OCI-M1 (cell line): ENCODE measurements at places on chromosomes 13 and 19.

DNA sequence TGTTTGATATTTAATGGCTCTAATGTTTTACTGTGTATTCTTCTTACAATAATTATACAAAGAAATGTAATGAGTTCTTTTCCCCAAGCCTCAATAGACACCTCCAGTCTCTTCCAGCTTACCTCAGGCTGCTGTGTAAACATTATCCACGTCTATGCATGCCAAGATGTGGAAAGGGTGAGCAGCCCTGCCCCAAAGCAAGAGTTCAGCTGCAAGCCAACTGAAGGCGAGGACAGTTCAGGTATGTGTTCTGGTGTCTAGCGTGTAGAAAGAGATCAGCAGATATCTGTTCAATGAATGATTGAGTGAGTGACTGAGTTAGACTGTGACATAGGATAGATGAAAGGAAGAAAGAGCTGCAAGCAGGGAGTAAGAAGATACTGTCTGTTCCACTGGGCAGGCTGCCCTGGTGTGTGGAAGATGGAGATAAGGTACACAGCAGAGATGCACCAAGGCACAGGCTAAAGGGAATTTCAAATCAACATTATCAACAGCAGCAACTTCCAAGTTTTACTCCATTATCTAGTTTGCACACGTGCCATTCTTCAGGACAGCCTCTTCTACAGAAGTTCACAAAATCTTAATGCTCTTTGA, 66.0 kb downstream of the LATS2 start:
- DNase-seq = peak; percentile 48

DNA sequence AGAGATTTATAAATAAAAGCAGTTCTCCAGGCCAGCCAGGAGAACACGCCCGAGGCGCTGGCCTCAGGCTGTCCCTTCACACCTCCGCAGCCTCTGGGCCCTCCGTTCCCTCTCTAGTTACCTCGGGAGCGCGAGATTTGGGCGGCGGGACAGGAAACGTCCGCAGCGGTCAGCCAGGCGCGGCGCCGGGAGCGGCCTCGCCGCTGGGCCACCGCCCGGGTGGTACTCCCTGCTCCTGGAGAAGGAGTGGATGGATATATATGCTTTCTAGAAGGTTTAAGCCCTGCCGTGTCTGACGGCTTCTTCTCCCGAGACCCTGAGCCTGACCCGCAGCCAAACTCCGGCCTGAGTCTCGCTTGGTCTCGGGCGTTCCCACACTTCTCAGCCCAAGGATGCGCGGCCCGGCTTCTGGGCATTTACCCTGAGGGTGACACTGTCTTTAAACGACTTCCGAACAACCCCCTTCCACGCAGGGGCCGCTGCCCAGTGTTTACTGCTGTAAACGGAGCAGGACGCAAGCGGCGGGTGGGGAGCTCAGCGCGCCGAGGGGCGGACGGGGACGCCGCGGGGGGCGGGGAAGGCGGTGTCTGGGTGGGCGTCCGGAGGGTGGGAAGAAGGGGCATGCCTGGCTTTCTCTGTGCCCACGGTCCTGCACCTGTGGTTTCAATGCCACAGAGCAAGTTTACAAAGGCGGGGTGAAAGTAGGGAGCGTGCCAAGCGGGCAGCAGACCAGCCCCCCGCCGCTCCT, 2.0 kb upstream of the ZIC2 start:
- DNase-seq = no peak

DNA sequence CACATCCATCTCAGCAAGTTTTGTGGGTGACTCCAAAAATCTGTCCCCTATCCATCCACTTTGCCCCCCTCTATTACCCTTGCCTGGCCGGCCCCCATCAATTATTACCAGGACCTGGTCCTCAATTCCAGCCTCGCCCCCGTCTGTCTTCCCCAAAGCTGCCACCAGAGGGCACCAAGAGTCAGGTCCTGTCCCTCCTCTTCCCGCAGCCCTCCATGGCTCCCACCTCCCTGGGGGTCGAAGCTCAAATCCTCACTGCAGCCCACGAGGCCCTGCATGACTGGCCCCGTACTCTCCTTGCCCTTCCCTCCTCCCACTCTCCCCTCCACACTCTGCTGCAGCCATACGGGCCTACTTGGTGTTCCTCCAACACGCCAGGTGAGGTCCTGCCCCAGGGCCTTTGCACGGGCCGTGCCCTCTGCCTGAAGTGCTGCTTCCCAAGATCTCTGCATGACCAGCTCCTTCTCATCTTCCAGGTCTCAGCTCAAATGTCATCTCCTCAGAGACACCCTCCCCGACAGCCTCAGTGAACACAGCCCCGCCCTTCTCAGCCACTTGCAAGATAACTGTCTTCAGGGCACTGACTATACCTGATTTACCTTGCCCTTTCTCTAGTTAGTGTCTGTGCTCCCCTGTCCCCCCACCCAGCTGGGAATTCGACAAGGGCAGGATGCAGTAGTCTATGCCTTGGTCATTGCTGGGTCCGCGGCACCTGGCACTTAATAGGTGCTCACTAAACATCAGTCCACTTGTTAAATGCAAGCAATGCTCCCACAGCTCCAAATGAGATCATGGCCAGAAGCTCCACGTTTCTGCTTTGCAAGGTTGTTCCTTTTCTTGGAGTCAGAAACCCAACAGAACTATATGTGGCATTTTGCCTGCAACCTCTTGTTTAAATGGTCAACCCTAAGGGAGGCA, 16.8 kb upstream of the SEMA6B start:
- peak; percentile 86 for DNase-seq

- DNase-seq = no peak
Observed at GRCh38 chr13:110835721-110836604, 78.9 kb downstream of the ANKRD10 start.

DNA sequence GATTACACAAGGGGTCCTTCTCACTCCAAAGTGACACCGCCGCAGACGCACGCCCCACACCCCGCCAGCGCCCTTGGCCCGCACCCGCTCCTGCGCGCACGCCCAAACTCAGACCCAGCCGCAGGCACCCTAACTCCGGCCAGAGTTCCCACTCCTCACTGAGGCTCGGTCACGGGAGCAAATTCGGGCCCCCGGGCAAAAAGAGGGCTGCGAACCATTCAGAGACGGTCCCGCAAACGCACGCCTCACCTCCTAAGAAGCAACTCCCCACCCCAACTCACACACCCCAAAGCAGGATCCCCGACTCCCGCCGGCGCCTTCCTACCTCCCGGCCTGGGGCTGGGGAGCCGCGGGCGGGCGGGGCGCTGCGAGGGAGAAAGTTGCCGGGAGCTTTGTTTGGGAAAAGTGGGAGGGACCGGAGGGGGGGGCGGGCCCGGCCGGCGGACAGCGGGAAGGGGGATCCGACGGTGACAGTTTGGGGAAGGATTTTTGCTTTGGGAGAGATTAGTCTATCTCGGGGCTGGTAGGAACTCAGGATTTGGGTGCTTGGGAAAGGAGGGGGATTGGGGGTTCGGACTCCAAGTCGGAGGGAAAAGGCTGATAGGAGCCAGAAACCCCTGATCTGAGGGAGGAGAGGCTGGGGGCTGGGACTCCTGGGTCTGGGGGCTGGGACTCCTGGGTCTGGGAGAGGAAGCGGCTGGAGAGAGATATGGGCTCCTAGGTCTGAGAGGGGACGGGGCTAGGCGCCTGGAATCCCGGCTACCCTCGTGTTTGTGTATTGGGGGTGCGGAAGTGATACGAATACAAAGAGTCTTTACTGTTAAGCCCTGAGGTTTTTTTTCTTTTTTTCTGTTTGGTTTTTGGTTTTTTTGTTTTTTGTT, at the start of gene TEAD2:
Gene TEAD2, minus strand, starts transcription at position 369 of the 881 bp plus-strand sequence. CDS start 2,341 bp downstream, outside the sequence.
- peak; percentile 55 for DNase-seq

- DNase-seq = no peak
Observed at GRCh38 chr13:85616275-85616674, 182.9 kb downstream of the SLITRK6 start.

- no peak for DNase-seq
Observed at GRCh38 chr19:40398417-40399131, 8.6 kb upstream of the HIPK4 start.

DNA sequence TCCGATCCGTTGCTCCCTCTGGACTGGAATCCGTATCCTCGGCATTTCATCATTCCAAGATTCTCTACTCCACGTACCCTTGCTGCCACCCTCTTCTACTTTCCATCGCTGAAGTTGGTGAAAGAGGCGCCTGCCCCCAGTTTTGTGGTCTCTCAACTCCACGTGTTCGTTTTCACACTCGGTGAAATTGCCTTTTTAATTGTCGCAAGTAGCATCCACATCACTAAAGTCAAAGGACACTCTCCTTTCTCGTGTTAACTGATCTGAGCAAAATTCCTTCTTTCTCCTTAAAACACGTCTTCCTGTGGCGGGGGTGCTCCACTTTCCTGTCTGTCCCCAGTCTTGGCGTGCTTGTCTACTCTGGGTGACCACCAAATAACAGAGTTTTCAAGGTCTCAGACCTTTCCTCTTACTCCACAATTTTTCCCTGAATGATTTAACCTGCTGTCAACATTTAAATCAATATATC, 1.1 kb upstream of the TMTC4 start:
- DNase-seq = no peak
